AG09309 (cell line): ENCODE measurements at places on chromosomes 12 and 14.

DNA sequence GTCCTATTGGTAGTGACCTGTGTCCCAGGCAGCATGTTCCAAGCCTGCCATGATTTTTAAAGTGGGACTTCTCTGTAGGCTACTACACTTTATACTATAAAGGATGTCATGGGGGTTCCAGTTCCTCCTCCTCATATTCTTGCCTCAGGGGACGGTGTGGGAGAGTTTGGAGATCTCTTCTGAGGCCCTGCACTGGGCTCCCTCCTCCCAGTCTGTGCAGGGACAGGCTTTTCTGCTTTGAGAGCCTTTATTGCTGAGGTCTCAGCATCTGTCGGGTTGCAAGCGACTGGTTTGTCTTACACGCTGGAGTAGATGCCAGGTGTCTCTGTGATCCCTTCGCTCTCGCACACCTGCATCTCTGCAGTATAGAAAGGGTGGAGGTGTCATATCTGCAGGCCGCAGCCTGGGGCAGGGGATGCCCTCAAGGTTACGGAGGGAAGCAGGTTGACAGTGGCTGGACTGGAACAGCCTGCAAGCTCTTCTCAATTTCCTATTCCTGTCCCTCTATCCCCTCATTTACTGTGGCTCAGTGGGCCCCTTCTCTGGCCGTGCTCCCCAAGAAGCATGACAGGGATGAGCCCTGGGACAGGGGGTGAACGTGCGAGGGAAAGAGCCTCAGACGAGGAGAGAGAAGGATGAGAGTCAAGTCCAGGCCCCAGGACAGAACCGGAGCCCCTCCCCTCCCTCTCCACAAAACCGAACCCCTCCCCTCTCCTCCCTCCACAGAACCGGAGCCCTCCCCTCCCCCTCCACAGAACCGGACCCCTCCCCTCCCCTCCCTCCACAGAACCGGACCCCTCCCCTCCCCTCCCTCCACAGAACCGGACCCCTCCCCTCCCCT, 51.3 kb downstream of the SLC6A12 start:
- DNase-seq = no peak

- DNase-seq = no peak
Measured at GRCh38 chr14:104642540-104642868, 37.9 kb upstream of the TMEM179 start.

- DNase-seq = no peak
Measured at GRCh38 chr12:4283512-4284255, 10.1 kb downstream of the CCND2 start.

- DNase-seq = no peak
Measured at GRCh38 chr12:125304029-125304428, 238.8 kb downstream of the AACS start.

- DNase-seq = no peak
Measured at GRCh38 chr12:105240228-105240627, 4.3 kb upstream of the APPL2 start.
